ENCODE measurements at places on chromosomes 2 and 18. TPM values are rescaled to one million over a fixed set of nuclear protein-coding genes. Genes with fewer than 3 reads are reported as not detected.

DNA sequence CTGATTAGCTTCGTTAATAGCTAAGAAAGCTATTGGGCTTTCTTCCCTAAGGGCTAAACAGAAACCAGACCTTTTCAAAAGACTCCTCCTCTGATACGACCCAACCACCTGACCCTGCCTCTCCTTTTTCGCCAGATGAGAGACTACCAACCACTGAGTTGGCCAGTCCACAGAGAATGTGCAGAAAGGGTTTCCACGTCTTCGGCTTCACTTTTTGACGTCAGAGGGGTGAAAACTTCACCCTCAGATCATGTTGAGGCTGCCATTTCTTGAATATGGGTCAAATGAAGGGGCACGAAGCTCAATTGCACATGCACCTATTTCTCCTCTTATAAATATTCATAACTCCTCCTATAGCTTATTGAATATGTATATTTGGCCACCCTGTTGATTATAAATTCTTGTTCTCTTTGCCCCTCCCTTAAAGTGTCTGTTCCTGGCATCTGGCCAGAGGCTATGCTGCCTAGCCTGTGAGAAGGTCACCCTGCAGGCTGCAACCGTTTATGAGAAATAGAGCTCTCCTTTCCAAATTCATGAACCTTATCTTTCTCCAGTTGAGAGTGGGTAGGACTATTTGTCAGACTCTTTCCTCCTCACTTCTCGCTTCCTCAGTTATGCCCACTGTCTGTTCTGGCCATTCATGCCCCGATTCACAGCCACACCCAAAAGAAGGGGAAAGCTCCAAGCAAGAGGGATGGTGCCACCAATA lies 301.6 kb downstream of the STK39 start:
- no peak overlapping the region for H3K27ac ChIP-seq
- H3K4me1 ChIP-seq, result no peaks in the 10 kb centered on the region
- H3K27me3 ChIP-seq, result no peaks in the 10 kb centered on the region
- no peaks in the 10 kb centered on the region for H3K36me3 ChIP-seq
- no peak for DNase-seq

DNA sequence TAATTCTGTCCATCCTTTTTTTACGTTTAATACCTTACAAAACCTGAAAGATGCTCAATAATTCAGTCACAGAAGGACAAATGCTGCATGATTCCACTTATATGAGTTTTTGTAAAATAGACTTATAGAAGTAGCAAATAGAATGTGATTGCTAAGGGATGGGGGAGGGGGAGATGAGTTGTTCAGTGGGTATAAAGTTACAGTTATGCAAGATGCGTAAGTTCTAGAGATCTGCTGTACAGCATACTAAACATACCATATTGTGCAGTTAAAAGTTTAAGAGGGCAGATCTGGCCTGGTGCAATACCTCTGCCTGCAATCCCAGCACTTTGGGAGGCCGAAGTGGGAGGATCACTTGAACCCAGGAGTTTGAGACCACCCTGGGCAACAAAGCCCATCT lies 78.8 kb downstream of the TET3 start:
- no peak overlapping the region for H3K4me3 ChIP-seq
- H3K4me1 ChIP-seq, result no peaks in the 10 kb centered on the region
- no peaks in the 10 kb centered on the region for H3K36me3 ChIP-seq
- no peak for DNase-seq
- H3K27ac ChIP-seq, result no peak overlapping the region

DNA sequence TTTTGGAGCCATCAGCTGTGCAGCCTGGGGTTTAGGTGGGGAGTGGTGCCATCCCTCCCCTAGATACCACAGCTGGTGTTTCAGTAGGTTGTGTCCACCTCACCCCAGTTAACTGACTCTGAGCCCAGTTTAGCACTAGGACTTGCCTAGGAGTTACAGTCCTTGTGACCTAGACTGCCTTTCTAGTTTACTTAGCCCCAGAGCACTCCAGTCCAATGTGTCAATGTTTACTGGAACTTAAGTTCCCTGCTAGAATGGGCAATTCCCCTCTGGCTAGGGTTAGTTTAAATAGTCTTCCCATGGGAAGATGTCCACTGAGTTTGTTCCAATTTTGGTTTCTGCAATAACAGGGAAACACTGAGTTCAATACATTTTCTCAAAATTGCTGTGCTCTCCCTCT lies 909.2 kb downstream of the CCDC85A start:
- H3K36me3 ChIP-seq, result no peaks in the 10 kb centered on the region
- no peaks in the 10 kb centered on the region for H3K27me3 ChIP-seq
- no peak overlapping the region for H3K4me3 ChIP-seq
- H3K27ac ChIP-seq, result no peak overlapping the region
- no peaks in the 10 kb centered on the region for H3K4me1 ChIP-seq

DNA sequence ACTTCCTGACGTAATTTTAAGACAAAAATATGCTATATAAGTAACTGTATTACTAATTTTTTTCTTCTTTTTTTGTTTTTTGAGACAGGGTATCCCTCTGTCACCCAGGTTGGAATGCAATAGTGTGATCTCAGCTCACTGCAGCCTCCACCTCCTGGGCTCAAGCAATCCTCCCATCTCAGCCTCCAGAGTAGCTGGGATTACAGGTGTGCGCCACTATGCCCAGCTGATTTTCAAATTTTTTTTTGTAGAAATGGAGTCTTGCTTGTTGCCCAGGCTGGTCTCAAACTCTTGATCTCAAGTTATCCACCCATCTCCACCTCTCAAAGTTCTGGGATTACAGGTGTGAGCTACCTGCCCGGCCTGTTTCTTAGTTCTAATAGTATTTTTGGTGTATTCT lies 29.7 kb downstream of the TCF23 start:
- no peak overlapping the region for H3K27ac ChIP-seq
- H3K27me3 ChIP-seq, result no peaks in the 10 kb centered on the region
- no peaks in the 10 kb centered on the region for H3K36me3 ChIP-seq
- peaks cover 5% of the 10 kb centered on the region for H3K4me1 ChIP-seq
- no peak overlapping the region for H3K4me3 ChIP-seq

DNA sequence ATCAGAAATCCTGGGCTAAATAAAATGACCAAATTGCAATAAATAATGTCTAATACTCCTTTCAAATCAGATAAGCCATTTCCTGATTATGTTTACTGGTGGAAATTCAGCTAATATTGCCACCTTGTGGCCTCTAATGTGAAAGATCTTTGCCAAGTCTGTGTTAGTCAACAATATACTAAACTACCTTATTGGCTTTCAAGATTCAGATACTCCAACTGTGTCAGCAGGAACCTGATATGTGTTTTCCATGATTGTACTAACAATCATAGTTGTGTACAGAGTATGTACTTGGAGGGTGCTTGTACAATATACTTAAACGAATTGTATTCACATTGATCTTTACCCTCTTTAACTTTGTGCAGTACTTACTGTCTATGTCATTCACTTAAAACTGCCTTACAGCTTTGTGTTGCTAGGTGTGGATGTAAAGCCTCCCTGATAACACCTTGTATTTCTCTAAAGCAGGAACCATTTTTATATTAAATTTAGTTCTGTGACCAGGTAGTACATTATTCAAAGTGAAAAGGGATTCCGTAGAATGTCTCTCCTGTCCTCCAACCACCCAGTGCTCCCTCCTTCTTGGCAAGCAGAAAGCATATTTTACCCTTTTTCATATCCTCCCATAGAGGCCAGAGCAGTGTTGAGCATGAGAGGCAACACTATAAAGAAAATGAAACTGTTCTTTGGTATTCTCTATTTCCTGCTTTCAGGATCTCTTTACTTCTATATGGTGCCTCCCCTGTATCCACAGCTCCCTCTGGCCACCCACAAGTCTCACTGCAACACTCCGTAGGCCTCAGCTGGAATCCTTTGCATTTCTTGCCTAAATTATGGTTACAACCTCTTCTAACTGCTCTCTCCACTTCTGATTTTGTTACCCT lies 75.2 kb upstream of the C2orf15 start:
- H3K36me3 ChIP-seq, result no peaks in the 10 kb centered on the region
- H3K4me3 ChIP-seq, result no peak overlapping the region
- H3K4me1 ChIP-seq, result no peaks in the 10 kb centered on the region
- peak; percentile 43 for DNase-seq
- no peaks in the 10 kb centered on the region for H3K27me3 ChIP-seq

DNA sequence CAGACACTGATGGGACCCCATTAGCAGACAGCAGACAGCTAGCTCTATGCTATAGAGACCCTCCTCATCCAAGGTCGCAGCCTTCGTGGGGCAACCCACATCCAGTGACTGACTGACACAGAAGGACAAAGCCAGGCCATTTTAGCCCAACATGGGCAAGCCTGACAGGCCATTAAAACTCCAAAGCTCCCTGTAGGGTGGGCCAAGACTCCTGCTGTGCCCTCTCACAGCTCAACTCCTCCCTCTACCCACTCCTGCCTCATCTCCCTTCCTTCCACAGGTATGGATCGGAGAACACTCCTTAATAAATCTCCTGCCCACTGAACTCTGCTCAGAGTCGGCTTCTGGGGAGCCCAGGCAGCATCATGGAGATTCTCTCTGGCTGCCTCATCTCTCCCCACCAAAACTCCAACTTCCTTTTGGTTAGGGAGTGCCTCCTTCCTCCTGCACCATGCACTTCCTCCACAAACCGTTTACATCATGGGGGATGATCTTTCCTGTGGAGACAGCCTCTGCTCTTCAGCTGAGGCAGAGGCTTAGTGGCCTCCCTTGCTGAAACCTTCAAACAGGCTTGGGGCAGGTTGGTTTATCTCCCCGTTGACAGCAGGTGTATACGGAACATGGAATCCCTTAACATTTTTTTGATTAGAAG lies 86.5 kb downstream of the ACTR3 start:
- no peak for DNase-seq
- H3K4me3 ChIP-seq, result no peak overlapping the region
- H3K4me1 ChIP-seq, result peaks cover 23% of the 10 kb centered on the region
- H3K27me3 ChIP-seq, result no peaks in the 10 kb centered on the region
- no peaks in the 10 kb centered on the region for H3K36me3 ChIP-seq

DNA sequence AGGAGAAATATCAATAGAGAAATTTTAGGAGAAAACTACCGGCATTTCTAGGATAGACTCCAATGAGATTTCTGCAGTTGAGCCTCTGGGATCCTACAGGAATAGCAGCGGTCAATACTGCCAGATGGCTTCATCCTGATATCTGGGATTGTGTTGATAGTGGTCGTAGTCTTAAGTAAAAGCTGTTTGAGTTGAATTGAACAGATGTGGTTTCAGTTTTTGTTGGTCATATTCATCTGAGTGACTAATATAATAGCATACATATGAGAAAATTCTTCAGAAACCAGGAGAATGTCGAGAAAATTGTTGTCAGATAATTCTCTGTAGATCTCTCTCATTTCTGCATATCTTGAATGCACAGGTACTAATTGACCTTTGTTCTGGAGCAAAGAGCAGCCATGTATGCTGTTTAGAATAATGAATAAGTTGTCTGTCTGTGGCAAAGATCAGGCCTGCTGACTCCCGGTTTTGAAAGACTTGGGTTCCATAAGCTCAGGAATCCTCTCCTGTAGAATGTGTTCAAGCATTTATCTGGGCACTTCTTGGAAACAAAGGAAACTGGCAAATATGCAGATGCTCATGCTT lies 288.1 kb downstream of the TMX3 start:
- no peaks in the 10 kb centered on the region for H3K4me1 ChIP-seq
- no peak overlapping the region for H3K27ac ChIP-seq
- no peak for DNase-seq
- no peak overlapping the region for H3K4me3 ChIP-seq

GRCh38 chr2:112827604-112828185 lies 8.9 kb downstream of the IL1B start:
- H3K4me1 ChIP-seq, result no peaks in the 10 kb centered on the region
- H3K27me3 ChIP-seq, result no peaks in the 10 kb centered on the region
- no peak overlapping the region for H3K4me3 ChIP-seq
- no peak for DNase-seq
- H3K36me3 ChIP-seq, result no peaks in the 10 kb centered on the region
- H3K27ac ChIP-seq, result no peak overlapping the region

DNA sequence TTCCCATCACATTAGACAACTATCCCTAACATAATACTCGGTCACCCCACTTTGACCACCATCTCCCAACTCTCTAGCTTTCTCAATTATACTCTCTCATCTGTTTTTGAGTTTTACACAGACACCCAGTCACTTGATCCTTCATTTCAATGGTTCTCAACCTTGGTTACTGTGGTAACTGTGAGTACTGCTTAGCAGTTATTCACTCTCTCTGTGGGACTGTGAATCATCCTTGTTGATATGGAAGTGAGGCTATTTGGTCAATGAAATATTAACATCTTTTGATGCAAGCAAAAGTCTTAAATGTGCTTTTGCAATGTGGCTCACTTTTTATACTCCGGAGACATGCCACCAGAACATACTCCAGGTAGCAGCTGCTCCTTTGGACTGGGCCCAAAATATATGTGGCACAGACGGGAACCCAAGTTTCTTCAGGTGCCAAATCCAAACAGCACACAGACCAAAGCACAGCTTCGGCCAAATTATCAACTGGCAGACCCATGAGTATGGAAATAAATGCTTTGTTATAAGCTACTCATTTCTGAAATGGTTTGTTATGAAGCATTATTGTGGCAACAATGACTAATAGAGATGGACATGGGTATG lies 75.0 kb upstream of the SLC25A52 start:
- H3K27ac ChIP-seq, result no peak overlapping the region
- no peak overlapping the region for H3K4me3 ChIP-seq
- no peaks in the 10 kb centered on the region for H3K36me3 ChIP-seq
- no peaks in the 10 kb centered on the region for H3K4me1 ChIP-seq
- no peaks in the 10 kb centered on the region for H3K27me3 ChIP-seq
- no peak for DNase-seq

DNA sequence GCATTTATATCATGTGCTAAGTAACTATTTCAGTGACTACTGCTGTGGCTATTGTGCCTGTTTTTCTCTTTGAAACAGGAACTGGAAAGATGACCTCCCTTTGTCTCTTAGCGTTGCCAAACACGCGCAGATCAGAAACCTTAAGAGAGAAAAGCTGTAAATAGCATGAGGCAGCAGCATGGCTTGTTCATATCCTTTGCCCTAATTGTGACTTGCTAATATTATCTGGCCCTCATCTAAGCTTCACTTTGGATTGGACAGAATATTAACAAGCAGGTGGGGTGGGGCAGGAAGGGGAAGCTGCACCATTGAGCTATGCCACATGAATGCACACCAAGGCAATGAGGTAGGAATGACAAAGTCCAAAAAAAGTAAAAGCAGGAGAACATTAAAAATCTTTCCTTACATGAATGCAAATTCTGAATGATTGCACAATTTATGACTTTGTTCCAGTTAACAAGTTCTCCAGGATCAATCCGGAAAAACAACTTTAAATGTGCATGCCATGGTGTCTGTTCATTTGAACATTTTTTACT lies 128.4 kb downstream of the IRS1 start:
- H3K27ac ChIP-seq, result no peak overlapping the region
- H3K4me3 ChIP-seq, result no peak overlapping the region
- no peak for DNase-seq
- no peaks in the 10 kb centered on the region for H3K36me3 ChIP-seq
- H3K4me1 ChIP-seq, result no peaks in the 10 kb centered on the region

The NPAS2 gene
- 3.6 TPM for total RNA-seq

The MAP4K4 gene
- 263 TPM for total RNA-seq

The SERPINB11 gene
- total RNA-seq, result not detected

The SPATA3 gene
- not detected for total RNA-seq

The DHRS9 gene
- not detected for total RNA-seq

The LHCGR gene
- total RNA-seq, result not detected

All from Caco-2 (cell line).